ENCODE measurements at places on chromosomes 6 and 20.

DNA sequence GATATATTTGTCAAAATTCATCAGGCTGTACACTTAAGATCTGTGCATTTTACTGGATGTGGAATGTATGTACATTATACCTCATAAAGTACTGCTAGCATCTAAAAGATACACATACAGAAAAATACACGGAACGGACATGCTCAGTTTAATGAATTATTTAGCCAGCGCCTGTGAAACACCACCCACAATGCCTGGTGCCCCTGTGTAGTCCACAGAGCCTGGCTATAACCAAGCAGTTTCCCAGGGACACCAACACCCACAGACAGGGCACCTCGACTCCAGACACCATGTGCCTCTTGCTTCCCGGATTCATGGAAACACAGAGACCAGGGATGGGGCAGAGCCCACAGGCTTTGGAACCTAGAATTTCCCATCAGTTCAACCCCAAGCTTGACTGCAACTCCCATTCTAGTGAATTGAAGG lies 17.4 kb upstream of the ARMC12 start:
- DNase-seq, result no peak

GRCh38 chr6:137692806-137693205 lies 174.3 kb upstream of the TNFAIP3 start:
- DNase-seq, result no peak

DNA sequence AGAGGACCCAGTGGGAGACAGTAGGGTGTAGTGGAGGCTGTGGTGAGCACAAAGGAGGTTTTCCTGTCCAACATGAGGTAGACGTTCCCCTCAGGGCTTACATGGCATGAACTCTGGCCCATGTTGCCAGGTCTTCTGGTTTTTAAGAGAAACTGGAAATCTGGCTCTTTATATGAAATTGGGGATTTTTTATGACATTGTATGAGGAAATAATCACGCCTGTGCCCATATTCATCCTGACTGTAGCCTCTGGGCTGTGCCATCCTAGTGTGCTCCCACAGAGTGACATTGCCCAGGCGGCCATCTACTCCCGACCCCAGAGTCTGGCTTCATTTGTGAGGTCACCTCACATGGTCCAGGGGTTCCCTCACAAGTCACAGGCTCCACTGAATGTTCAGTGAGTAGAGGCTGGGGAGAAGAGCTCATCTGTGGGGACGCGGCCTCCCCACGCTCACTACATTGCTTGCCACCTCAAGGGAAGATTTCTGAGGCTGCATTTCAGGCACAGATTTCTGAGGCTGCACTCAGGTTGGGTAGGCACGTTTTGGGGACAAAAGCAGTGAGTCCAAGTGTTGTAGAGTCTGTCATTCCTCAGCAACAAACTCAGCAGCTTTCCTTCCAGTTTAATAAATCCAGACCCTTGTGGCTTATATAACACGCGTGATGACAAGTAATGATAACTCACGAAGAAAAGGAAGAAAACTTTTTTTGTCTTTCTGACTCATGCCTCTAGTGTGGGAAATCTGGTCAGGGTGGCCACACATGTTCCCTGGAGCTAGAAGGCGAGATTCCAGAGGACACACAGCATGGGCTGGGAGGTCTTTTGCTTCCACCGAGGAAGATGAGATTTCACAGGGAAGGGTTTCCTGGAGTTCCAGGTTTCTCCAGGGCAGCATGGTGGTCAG lies 41.7 kb downstream of the SLC24A3 start:
- no peak for DNase-seq

- no peak for DNase-seq
Measured at GRCh38 chr6:118316796-118317384, 231.2 kb upstream of the PLN start.

- no peak for DNase-seq
Measured at GRCh38 chr6:170317076-170317475, 10.5 kb downstream of the FAM120B start.

GRCh38 chr6:159047891-159048685 lies 3.3 kb upstream of the TAGAP start:
- DNase-seq, result no peak

GRCh38 chr6:162385980-162386379 lies 341.6 kb downstream of the PRKN start:
- no peak for DNase-seq

DNA sequence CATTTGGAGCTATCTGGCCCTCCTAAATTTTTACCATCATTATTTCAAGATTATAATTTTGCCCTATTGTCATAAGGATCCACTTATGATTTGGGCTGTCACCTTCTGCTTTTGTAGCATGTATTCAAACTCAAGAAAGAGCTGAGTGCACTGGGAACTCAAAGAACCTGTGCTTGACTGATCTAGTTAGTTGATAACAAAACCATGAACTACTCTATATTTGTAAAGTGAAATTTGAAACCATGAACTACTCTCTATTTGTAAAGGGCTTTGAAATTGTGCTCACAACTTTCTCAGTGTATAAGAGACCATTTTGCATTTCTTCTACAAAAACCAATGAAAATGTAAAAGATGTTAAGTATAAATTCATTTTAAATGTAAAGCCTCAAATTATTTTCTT lies 77.5 kb upstream of the POPDC3 start:
- no peak for DNase-seq

DNA sequence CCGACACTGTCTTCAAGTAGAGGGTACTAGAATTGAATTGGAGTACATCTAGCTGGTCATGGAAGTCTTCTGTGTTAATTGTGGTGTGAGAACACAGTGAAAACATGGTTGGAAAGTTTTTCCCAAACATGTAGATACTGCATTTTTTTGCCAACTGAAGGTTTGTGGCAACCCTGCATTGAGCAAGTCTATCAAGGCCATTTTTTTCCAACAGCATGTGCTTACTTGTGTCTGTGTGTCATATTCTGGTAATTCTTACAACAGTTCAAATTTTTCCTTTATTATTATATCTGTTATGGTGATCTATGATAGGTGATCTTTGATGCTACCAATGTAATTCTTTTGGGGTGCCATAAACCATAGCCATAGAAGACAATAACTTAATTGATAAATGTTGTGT lies 147.0 kb downstream of the MYB start:
- no peak for DNase-seq

GRCh38 chr20:38330638-38331037 lies 15.6 kb upstream of the LBP start:
- DNase-seq, result no peak

- no peak for DNase-seq
Measured at GRCh38 chr20:48189181-48189580, 403.9 kb upstream of the SULF2 start.

DNA sequence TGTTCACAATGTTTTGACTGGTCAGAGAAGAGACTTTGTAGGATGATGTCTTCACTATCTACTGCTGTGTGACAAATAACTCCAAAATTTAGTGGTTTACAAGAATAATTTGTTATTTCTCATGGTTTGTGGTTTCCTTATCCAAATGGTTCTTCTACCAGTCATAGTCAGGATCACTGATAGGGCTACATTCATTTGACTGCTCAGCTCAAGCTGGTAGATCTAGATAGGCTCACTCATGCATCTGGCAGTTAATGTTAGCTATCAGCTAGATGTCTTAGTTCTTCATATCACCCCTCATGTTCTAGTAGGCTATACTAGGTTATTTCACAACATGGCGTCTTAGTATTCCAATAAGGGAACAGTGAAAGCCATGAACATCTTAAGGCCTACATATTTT lies 131.0 kb downstream of the ID4 start:
- DNase-seq, result no peak

DNA sequence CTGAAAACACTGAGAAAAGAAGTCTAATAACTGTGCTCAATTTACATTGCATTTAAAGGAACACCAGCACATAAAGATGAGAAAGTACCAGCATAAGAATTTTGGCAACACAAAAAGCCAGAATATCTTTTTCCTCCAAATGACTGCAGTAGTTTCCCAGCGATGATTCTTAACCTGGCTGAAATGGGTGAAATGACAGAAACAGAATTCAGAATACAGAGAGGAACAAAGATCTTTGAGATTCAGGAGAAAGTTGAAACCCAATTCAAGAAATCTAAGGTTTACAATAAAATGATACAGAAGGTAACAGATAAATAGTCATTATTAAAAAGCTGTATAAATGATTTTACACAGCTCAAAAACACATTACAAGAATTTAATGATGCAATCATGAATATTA lies 197.0 kb upstream of the EYS start:
- no peak for DNase-seq

GRCh38 chr6:111943726-111944125 lies 70.5 kb upstream of the FYN start:
- DNase-seq, result no peak

DNA sequence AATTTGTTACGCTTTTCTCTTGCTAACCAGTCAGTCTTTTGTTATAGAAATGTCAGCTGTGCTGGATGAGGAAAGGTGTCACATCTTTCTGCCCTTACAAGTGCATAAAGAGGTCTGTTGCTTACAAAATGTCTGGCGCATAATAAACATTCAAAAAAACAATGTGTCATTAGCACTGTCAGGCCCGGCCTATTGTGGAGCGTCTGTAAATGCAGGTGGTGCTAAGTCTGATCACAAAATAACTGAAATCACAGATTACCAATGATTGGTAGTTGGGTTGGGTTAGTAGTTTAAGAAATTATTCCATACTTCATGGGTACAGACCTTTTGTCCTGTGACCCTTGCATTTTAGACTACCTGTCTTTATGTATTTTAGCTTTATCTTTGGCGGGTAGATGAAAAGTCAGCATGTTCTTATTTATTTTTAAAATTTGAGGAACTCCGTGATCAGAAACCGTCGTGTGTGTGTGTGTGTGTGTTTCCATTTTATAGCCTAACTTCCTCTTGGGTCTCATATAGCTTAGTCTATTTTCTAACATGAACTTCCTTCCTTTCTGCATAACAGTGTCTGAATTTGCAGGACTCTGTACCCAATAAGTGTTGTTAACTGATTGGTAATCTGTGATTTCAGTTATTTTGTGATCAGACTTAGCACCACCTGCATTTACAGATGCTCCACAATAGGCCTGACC lies 88.1 kb upstream of the IFNGR1 start:
- DNase-seq, result no peak

GRCh38 chr20:5996765-5997164 lies 46.3 kb downstream of the MCM8 start:
- DNase-seq, result no peak

GRCh38 chr6:37135835-37136694 lies 33.9 kb upstream of the PIM1 start:
- DNase-seq, result no peak

DNA sequence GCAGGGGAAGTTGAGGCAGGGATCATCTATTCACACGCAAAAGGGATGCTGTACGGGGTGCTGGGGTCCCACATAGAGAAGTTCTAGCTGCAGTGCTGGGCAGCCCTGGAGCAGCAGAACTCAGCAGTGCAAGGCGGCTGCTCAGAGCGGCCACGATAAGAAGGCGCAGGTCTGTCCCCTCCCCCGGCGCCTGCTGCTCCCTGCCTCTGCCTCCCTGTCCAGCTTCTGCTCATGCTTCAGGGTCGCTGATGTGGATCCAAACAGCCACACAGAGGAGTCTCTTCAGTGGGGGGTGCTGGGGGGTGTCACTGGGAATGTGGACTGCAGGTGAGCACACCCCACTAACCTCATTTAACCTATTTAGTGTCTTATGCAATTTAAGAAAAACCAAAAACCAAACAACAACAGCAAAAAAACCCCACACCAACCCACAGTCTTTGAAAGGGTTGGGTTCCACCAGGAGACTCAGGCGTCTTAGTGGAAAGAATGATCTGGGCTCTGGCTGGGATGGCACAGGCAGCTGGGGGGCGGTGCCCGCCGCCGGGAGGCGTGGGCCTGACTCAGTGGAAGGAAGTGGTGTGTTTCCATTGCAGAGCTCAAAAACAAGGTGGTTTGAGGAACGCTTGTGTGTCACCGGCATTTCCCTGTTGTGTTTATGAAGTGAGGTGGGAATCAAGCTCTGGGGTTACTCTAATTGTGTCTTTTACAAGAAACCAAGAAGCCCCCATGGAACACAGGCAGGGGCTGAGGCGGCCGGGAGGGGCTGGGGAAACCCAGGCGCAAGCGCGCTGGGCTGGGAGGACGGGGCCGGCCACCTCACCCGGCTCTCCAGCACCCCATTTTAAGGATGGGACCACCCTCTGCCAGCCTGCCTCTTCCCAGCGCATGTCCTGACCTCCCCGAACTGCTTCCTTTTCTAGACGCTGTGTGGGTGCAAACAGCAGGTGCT lies 55.1 kb downstream of the IRF4 start:
- DNase-seq, result peak; percentile 95

GRCh38 chr6:127298475-127298874 lies 31.8 kb downstream of the RNF146 start:
- no peak for DNase-seq

DNA sequence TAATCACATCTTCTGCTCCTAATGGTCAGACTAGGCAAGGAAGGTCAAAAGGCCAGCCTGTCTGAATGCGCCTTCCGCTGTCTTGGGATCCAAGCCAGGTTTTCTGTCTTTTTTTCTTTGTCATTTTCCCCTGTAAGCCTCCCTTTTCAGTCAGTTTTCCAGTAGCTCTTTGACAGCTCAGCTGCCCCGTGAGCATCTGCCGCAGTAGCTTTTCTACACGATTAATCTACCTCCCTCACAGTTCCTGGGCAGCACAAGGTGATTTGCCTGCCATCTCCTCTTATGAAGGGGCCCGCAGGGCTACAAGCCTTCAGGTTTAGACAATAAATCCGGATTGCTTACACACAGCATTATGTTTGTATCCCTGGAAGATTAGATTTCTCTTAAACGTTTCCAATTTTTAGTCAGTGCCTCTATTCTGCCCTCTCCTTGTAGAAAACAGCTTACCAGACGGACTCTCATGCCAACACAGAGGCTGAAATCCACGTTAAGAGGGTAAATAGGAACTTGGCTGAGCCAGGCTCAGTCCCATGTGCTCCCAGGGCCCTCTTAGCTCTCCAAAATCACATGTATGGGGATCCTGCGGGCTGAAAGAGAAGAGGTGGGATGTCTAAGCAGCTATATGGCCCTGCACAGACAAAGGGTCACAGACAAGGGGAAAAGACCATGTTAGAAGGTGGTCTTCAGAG lies 77.2 kb downstream of the LY86 start:
- no peak for DNase-seq

DNA sequence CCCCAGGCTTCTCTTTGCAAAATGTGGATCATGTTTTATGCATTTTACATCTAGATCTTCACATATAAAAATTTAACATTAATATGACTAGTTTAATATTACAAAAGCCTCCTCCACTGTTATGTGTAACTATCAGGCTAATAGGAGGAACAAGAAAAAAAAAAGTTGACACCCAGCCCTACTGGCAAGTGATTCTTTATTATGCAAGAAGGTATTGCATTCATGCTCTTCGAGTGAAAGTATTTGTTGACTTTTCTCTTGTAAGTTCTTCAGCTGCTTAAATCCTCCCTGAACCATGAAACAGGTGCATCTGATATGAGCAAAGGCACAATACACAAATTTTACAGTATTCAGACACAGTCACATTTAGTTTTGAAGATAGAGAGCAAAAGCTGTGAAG lies 716 bp upstream of the HLA-DQB2 start:
- no peak for DNase-seq

GRCh38 chr20:20410678-20411077 lies 42.8 kb downstream of the INSM1 start:
- no peak for DNase-seq
